ENCODE measurements at places on chromosomes 5 and 9.

DNA sequence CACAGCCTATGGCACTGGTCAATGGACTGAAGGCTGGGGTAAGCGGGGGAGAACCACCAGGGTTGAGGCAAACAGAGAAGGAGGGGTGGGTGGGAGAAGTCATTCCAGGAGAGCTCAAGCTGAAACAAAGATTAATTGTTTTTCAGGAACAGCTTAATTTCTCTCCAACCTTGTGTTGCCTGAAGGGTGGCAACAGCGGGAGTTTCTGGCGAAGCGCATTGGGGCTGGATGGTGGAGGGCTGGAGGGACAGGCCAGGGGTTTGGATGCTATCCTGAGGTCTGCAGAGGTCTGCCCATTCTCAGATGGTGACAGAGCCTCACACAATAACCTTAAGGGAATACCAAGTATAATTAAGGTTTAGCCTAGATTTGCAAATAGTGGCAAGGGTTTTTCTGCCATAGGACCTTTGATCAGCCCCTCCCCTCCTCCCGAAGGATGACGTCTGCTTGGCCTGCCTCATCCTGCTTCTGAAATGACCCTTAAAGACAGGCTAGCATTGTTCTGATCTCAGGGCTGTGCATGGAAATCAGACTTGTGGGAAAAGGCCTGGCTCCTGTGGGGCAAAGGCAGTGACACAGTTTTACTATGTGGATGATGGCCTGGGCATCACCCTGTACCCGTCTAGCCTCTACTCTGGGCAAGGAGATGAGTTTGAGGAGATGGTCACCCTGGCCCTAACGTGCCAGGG is 32.7 kb downstream of the PSD2 start:
- DNase-seq, result no peak

GRCh38 chr5:116664988-116665387 is 90.4 kb upstream of the SEMA6A start:
- no peak for DNase-seq

DNA sequence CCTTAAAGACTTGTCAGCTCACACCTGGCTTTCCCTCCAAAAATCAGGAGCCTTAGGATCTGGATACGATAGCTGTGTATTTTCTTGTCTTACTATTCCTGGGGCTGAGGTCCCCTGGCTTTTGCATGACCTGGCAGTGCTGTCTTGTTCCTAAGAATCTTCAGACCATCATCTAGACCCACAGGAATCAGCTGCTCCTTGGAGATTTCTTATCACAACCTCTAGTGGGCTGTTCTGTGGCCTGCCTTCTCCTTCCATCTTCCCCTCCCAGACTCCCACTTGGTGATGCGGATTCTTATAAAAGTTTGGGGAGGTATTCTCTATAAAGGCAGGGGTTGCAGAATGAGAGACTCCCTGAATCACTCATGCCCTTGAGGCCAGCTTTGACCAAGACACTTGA is 21.4 kb downstream of the LCP2 start:
- DNase-seq, result no peak

- DNase-seq, result peak; percentile 1
Observed at GRCh38 chr5:38556088-38556598, 303 bp downstream of the LIFR start.

DNA sequence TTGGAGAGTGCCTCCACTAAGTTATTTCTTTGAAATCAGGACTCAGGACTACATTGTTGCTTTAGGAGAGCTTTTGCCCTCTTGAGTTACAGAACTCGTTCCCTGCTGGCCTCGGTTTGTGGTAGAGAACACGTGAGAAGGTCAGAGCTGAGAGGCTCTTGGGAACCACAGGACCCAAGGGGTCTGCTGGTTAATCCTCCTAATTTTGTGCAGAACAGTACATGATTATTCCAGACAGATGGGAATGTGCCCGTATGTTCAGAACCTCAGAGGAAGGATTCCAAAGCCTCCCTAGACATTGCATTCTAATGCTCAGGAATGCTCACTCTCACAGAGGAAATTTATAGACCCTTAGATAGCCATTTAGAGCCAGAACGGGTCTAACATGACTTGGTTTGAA is 25.2 kb upstream of the BASP1 start:
- no peak for DNase-seq

DNA sequence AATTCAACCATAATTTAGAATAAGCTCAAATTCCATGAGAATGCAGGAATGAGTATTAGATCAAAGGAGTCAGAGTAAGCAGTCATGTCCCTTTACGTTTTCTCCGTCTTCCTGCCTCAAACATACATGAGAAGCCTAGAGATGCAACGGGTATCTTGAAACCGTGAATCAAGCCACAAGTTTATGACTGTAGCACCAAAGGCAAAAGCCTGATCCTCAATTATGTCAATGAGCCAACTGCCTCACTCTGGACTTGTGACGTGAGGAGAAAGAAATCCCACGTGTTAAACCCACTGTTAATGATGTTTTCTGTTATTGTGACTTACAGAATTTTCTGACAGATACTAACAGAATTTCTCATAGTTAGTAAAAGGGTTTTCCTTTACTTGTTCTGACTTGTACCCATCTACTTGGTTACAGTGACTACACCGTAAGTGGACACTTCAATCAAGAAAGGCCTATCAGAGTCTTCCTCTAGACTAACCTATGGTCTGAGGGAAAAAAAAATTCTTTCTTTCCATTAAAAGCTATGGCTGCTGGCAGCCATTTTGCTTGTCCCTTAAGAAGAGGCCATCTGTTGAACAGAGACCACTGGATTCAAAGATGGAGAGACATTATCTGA is 35.3 kb upstream of the HK3 start:
- DNase-seq, result no peak

DNA sequence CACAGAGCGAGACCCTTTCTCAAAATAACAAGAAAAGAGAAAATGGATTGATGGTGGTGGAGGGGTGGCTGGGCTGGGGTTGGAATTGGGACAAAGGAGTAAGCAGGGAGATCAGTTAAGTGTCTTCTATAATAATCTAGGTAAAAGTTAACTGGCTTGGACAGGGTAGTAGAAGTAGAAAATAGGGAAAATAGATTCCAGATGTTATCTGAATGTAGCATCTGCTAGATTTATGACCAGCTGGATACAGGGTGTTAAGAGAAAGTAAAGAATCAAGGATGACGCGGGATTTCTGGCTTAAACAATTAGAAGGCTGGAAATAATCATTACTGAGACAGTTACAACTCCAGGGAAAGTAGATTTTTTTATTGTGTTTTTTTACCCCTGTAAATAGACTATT is 13.0 kb downstream of the PPP6C start:
- no peak for DNase-seq

- no peak for DNase-seq
Observed at GRCh38 chr5:90615355-90615754, 56.8 kb downstream of the ADGRV1 start.

DNA sequence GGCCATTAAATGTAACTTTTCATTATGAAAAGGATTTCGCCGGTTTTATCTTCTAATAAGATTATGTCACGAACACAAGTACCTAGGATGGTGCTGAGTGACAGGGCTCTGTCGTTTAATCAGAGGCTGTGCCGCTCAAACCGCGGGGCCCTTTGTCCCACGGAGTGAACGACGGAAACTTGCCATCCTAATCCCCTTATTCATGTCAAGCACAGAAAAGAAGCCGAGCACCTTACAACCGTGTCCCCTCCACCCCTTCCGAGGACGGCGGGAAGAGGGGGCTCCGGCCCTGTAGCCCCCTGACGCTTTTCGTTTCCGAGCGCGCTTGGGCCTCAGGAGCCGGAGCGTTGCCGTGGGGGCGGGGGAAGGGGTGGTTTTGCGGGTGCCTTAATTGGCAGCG is 11.2 kb downstream of the LMX1B start:
- no peak for DNase-seq

- DNase-seq, result no peak
Observed at GRCh38 chr9:35579130-35579529, 25.9 kb upstream of the TESK1 start.

GRCh38 chr9:98191181-98191608 is 1.2 kb downstream of the CORO2A start:
- DNase-seq, result no peak

GRCh38 chr5:155154973-155155372 is 141.4 kb downstream of the KIF4B start:
- no peak for DNase-seq

DNA sequence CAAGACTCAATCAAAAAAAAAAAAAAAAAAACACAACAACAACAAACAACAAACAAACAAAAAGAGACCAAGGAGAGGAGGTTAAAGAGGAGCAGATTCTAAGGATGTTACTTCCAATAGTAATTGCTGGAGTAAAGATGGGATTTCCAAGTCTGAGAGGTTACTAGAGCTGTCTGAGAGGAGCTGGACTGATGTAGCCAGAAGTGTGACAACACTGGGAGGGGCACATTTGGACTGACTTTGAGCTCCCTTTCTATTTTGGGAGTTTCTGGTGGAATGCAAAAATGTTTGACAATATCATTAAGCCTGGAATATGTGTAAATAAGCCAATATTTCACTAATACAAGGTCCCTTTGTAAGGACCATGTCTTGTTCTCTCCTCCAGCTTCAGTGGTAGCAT is 25.3 kb upstream of the PANK3 start:
- no peak for DNase-seq

GRCh38 chr9:12162181-12162815 is 530.9 kb upstream of the TYRP1 start:
- DNase-seq, result no peak

DNA sequence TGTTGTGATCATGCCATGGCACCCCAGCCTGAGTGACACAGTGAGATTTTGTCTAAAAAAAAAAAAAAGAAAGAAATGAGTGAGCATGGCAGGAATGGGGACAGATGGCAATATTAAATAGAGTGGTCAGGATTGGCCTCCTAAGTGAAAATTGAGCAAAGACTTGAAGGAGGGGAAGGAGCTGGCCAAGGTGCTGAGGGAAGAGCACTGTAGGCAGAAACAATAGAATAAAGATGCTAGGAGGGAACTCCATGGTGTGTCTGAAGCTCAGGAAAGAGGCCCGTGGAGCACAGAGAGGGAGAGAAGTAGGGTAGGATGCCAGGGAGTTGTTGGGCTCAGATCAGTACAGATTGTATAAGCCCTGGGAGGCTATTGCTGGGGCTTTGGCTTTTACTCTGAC is 64.4 kb upstream of the PCAT7 start:
- DNase-seq, result no peak

DNA sequence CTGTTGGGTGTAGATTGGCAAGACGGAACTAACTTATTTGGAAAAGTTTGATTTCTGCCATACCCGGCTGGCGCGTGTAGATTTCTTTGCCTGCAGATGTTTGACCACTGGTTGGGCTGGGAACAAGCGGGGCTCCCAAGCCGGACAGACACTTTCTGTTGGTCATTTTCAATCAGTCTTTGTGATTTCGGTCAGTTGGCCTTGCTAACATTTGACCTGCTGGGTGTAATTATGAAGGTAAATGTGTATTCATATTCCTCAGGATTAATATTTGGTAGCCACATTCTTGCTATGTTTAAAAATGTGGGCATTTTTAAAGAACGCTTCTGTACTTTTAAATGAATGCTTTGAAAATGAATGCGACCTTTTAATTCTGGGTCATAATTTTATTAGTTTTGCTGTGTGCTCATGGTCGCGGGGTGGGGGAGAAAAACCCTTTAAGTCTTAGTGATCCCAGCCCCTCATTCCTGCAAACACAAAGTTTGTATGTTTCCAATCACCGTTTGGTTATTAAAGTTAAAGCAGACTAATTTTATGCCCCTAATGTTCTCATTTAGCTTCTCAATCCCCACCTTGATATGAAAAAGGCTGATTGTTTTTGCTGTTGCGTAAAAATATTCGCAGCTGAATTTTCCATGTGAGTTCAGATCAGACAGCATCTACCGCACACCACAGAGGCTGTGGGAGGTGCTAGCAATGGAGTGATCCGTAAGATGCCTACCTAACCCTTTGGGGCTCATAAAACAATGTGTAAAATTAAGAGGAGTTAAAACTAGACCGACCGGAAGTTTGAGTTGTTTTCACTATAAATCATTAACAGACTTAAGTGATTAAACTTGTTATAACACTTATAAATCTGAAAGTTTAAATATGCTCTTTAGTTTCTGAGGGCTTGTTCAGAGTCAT is 1.5 kb downstream of the RASGRF2 start:
- no peak for DNase-seq

DNA sequence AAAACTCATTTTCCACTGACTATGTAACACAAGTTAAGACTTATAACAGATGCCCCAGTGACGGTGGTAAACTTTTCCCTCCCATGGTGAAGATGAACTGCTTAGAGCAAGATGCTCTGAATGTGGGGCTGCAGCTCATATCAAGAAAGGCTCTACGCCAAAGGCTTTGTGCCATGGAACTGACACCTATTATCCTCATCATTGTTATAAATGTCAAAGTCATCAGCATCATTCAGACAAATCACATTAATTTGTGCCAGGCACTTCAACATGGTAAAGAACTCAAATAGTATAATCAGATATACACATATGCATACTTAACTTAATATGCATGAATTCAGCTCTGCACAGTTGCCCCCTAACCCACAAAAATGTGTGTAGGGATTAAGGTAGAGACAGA is 305.9 kb upstream of the ATP10B start:
- DNase-seq, result no peak

DNA sequence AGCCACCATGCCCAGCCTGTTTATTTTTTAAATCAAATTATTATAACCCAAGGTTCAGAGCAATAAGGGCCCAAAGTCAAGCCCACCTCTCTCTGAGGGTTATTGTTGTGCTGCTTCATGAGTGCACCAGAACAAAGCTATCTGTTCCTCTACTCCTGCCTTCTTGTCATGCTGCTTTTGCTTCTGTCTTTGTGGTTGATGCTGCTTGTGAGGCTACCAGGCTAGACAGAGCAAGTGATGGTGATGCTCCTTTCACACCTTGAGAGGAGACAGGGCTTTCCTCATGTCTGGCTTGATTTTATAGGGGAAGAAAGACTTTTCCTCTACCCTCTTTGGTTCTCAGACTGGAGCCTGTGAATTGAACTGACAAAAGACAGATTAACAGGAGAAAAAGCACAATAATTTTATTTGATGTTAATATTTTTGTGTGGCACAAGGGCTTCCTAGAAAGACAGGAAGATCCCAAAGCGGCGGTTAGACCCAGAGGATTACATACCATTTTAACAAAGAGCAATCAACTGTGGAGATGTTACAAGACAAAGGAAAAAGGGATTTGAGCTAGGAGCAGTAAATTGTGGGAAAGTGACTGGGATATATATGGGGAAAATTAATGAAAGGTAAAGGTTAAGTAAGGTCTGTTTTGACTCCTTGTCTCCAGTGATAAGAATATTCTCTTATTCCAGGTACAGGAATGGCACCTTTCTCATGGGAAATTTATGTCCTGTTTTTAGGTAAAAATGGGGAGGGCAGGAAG is 4.4 kb upstream of the CD180 start:
- no peak for DNase-seq

GRCh38 chr5:103305809-103306208 is 47.2 kb downstream of the MACIR start:
- no peak for DNase-seq

- DNase-seq, result no peak
Observed at GRCh38 chr5:113273948-113274347, 160.8 kb downstream of the TSSK1B start.

Measured in AG09319 (cell line).